ENCODE measurements at places on chromosomes 3 and 15.

GRCh38 chr3:175484666-175485065 lies 625.5 kb downstream of the NAALADL2 start:
- DNase-seq = no peak

GRCh38 chr15:54519577-54519976 lies 541.3 kb downstream of the UNC13C start:
- no peak for DNase-seq

- no peak for DNase-seq
Measured at GRCh38 chr3:163632722-163633121, 1445.6 kb downstream of the SI start.

GRCh38 chr3:79154865-79155264 lies 612.9 kb downstream of the ROBO1 start:
- no peak for DNase-seq

- no peak for DNase-seq
Measured at GRCh38 chr15:25735550-25736384, 127.4 kb downstream of the ATP10A start.

DNA sequence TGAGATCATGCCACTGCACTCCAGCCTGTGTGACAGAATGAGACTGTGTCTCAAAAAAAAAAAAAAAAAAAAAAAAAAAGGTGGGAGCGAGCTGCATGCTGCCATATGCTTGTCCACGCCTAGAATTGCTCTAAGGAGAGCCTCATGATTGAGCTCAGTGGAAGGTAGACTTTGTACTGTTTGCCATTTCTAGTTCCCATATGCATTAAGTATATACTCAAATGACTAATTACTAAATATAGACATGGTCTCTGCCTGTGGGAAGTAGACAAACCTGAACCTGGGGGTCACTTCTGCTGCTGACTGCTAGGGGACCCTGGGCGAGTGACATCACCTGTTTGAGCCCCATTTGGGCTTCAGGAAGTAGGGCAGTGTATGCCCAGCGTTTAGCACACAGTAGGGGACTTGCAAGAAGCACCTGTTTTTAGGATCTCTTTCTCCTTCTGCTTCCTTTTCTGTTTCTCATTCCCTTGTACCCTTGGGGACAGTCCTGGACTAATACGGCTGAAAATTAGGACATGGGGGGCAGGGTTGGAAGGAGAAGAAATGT lies 27.2 kb downstream of the PRKCD start:
- DNase-seq = no peak

DNA sequence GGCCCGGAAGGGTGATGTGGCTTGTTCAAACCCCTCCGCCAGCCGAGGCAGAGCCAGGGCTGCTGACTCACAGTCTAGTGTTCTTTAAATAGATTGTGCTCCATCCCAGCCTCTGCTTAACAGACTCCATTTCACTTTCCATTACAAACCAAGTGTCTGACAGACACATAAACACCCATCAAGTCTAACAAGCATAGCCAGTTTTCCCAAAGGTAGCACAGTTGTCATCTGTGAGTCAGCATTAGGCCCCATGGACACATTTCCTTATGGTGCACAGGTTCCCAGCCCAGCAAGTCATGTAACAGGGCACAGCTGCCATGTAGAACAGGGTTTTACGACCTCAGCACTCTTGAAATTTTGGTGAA lies 109.9 kb upstream of the RAP2B start:
- DNase-seq = no peak

- DNase-seq = no peak
Measured at GRCh38 chr15:96564546-96564945, 234.0 kb downstream of the NR2F2 start.

GRCh38 chr15:60795471-60795870 lies 316.5 kb upstream of the ICE2 start:
- no peak for DNase-seq

DNA sequence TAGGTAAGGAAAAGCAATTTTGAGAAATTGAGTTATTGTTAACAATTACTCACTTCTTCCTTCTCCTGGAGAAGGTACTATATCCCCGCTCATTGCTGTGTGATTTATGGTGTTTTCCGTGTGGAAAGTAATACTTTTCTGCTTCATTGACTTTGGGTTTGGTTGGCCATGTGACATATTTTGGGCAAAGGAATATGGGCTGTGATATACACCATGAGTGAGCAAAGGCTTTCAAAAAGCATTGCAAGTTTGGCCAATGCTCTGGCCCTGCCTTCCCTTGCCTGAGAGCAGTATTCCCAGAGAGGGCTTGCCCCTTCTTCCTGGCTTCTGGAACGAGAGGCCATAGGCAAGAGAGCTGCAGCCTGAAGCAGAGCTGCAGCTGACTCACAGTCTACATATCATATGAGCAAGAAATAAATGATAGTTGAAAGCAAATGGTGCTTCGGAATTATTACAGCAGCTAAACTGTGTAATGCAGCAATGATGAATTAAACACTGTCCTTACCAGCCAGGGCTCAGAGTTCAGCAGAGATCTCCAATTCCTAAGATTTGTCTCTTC lies 216.8 kb upstream of the CD96 start:
- no peak for DNase-seq

- DNase-seq = no peak
Measured at GRCh38 chr15:101023501-101024072, 104.4 kb downstream of the LRRK1 start.

DNA sequence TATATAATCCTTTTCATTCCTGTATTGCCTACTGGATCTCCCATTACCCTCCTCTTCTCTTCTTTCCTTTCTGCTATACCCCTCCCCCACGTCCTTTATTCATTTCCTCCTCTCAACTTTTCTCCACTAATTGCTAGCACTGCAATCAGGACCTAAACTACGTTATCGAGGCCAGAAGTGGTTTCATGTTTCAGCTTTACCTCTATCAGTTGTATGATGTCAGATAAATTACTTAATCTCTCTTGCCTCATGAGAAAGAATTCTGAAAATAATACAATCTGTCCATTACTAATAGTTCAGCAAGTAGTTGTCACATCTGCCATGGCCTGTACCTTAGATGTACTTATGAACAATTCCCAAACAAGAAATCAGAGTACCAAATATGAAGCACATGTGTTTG lies 10.6 kb downstream of the POPDC2 start:
- no peak for DNase-seq

GRCh38 chr3:28924744-28925360 lies 356.0 kb upstream of the RBMS3 start:
- no peak for DNase-seq

DNA sequence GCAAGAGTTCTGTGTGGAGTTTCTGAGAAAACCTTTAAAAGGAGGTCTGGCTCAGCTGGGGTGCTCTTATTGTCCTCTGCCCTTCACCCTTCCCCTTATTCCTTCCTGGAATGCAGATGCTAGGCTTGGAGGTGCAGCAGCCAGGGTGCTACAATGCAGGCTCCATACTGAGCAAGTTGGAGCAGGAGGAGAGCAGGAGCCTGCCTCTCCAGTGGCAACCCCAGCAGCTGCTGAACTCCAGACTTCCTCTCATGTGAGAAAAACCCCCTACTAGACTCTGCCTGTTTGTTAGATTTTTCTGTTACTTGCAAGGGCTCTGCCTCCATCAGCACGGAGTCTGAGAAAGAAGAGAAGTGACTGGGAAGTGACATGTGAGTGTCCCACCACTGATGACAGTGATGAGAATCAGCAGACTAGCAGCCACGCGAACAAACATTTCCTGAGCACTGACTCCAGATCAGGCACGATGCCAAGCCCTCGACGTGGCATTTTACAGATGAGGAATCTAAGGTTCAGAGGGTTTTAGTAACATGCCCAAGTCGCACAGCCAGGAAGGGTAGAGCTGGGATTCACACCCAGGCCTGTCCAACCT lies 16.1 kb upstream of the RARRES1 start:
- DNase-seq = no peak

- DNase-seq = no peak
Measured at GRCh38 chr15:86229306-86229705, 149.6 kb downstream of the AGBL1 start.

GRCh38 chr3:36650271-36650671 lies 114.1 kb downstream of the DCLK3 start:
- no peak for DNase-seq

DNA sequence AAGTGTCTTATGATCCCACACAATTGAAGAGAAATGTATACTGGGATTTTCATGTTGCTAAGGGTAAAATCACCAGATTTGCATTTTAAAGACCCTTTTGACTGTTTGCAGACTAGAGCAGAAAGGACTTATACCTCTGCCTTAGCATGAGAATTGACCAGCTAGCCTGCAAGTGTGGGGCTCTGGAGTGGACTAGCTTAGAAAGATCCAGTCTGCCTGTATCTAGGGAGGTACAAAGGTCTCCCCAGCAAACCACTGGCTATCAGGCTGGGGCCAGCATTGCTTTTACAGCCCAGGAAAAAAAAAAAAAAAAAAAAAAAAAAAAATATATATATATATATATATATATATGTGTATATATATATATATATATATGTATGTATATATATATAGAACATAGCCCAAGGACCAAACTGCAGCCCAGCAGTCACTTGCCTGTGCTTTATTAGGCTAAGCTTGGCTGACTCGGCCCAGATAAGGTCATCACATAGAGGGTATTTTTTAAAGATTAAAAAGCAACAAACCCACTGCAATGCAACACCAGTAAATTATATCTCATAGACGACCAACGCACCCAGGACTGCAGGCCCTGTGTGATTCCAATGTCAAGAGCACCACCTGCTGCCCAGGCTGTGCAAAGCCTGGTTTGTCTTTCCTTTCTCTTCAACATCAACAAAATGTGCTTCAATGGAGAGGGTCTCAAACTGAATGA lies 63.7 kb downstream of the DCLK3 start:
- no peak for DNase-seq

DNA sequence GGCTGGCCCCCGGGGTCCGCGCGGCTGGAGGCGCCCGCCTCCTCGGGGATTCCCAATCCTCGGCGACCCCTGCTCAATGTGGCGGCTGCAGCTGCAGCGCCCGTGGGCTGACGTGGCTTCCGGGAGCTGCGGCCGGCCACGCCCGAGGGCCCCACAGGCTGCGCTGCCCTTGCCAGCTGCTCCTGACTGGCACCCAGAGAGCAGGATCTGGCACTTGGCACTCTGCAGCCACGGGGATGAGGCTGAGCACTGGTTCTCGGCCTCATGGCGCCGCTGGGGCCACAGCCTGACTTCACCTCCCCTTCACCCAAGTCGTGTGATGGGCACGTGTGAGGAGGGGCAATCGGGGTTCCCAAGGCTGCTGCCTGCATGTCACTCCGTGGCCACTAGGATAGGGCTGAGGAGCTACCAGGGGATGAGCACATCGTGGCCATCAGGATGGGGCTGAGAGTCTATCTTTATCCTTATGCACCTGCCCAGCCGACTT lies 267.8 kb upstream of the FRG2C start:
- no peak for DNase-seq

DNA sequence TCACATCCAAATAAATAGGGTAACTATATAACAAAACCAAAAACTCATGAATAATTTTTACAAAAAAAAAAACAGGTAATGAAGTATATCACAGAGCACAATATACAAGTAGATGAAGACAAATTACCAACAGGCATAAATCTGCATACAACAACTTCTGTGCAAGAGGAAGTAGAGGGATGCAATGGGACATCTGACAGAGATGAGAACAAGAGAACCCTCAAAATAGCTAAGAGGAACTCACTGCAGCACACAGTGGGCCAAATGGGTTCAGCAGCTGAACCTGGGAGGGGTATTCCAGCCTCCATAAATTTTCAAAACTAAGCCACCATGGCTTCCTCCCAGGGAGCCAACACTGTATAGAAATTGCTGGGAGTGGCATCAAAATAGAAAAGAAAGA lies 9.6 kb upstream of the BTLA start:
- no peak for DNase-seq

GRCh38 chr15:56165234-56165633 lies 78.4 kb downstream of the RFX7 start:
- DNase-seq = no peak

DNA sequence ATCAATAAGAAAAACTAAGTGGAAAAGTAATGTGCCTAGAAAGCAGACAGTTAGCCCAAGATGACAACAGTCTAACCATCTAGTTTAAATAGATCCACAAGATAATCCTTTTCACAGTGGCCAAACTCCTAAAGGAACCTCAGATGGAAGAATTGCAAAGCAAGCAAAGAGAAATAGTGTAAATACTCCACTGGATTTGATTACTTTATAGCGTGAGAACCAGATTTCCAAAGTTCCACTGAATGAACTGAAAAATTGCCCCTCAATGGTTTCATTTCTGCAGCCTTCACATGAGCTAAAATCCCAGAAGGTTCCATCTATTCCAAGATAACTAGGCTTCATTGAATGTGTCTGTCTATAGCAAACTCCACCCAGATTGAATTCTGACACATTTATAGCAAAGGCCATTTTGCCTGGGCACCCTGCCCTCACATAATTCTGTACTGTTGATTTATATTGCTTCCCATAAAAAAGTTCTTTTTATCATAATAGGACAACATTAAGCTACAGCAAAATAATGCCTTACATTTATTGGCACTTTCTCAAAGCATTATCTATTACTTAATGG lies 129.7 kb upstream of the THBS1 start:
- DNase-seq = no peak

- DNase-seq = no peak
Measured at GRCh38 chr15:99326235-99326634, 75.0 kb downstream of the LRRC28 start.

- DNase-seq = no peak
Measured at GRCh38 chr3:15602146-15602536, 596 bp downstream of the BTD start.

DNA sequence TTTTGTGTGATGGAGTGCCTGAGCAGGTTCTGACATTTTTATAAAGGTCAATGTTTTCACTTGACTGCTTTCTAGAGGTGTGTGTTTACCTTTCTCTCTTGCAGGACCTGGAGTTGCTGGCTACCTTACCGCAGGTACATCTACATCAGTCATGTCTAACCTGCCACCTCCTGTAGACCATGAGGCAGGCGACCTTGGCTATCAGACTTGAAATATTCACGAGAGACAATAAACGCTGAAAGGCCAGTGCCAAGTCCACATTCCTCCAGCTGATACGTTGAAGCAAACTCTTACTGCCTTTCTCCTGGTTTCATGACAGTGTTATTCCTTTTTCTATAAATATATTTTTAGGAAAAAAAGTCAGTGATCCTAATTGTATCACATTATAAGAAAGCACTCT lies 59.0 kb upstream of the ACKR4 start:
- DNase-seq = no peak

- no peak for DNase-seq
Measured at GRCh38 chr3:107221856-107222255, 155.4 kb upstream of the CCDC54 start.

GRCh38 chr15:40279437-40280141 lies 3.3 kb downstream of the ANKRD63 start:
- DNase-seq = peak; percentile 51

GRCh38 chr3:87201727-87202126 lies 25.4 kb upstream of the CHMP2B start:
- no peak for DNase-seq

DNA sequence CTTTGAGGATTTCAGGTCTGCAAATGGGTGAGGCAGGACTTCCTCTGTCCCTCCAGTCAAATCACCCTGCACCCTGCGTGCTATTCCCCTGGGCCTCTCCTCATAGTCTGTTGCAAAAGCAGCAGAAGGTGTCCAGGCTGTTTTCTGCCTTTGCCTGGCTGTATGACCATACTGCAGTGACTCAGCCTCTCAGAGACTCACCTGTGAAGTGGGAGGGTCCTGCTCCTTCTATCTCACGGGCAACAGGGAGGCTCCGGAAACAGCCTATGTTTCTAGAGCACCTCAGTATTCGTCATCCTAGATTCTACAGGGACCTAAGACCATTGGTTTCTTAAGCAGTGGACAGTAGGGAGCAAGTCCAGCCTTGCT lies 216.4 kb downstream of the TLE3 start:
- no peak for DNase-seq

- DNase-seq = peak; percentile 49
Measured at GRCh38 chr3:184227481-184227935, 1.9 kb upstream of the VWA5B2 start.

Data from stimulated activated CD4-positive, alpha-beta T cell treated with anti-CD3 and anti-CD28 coated beads, Interleukin-2, amount 100 ng/mL, for 4 hours (primary cell).